ENCODE measurements at places on chromosomes 7 and 10. TPM values are rescaled to one million over a fixed set of nuclear protein-coding genes. Genes with fewer than 3 reads are reported as not detected.

DNA sequence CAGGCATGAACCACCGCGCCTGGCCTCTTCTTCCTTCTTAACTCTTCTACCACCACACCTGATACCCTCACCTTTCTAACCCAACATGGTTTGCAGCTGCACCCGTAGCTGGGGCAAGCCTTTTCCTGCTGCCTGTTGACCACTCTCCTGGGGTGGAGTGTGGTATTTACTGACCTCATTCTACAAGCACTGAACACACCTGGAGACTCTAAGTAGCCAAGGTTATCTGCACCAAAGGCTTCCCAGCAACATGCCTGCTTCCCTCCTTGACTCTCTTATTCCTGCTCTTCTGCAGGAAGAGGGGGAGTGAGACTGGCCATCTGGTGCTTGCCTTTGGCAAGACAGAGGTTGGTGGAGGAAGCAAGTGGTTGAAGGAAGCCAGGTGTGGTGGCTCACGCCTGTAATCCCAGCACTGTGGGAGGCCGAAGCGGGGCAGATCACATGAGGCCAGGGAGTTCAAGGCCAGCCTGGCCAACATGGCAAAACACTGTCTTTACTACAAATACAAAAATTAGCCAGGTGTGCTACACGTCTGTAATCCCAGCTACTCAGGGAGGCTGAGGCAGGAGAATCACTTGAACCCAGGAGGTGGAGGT lies 10.1 kb downstream of the ACTR1A start:
- H3K27ac ChIP-seq = no peak overlapping the region
- H3K27me3 ChIP-seq = no peaks in the 10 kb centered on the region

CLCN1 gene
- not detected for total RNA-seq

DNA sequence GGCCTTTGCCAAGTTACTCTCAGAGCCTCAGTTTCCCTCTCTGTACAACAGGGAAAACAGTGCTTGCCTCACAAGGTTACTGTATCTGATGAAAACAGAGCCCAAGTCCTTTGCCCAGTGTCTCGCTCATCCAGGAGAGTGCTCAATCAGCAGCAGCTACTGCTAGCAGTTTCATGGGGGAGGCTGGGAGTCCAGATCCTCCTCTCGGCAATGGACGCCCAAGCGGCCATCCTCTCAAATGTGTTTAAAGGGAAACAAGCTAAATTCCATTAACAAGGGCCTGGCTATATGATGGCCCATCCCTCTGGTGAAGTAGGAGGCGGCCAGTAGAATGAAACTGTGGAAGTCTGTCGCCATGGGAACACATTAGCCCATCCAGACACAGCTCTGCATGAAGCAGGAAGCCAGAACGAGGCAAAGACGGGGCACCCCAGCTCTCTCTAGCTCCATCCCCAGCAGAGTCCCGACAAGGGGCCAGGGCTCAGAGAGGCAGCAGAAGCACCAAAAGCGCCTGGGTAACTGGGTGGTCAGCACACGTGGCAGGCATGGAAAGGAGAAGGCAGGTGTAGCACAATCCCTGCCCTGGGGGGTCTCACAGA lies 35.2 kb downstream of the FAM53B start:
- H3K27ac ChIP-seq = peak overlapping the region; percentile 11
- DNase-seq = no peak
- no peak overlapping the region for H3K4me3 ChIP-seq
- H3K36me3 ChIP-seq = no peaks in the 10 kb centered on the region
- peaks cover 15% of the 10 kb centered on the region for H3K4me1 ChIP-seq
- H3K27me3 ChIP-seq = no peaks in the 10 kb centered on the region

LMOD2 gene
- not detected for total RNA-seq

GRCh38 chr10:83927166-83927565 lies 212.1 kb upstream of the GHITM start:
- no peak overlapping the region for H3K27ac ChIP-seq
- H3K27me3 ChIP-seq = no peaks in the 10 kb centered on the region
- no peaks in the 10 kb centered on the region for H3K36me3 ChIP-seq
- DNase-seq = no peak
- no peak overlapping the region for H3K4me3 ChIP-seq
- H3K4me1 ChIP-seq = no peaks in the 10 kb centered on the region

DNA sequence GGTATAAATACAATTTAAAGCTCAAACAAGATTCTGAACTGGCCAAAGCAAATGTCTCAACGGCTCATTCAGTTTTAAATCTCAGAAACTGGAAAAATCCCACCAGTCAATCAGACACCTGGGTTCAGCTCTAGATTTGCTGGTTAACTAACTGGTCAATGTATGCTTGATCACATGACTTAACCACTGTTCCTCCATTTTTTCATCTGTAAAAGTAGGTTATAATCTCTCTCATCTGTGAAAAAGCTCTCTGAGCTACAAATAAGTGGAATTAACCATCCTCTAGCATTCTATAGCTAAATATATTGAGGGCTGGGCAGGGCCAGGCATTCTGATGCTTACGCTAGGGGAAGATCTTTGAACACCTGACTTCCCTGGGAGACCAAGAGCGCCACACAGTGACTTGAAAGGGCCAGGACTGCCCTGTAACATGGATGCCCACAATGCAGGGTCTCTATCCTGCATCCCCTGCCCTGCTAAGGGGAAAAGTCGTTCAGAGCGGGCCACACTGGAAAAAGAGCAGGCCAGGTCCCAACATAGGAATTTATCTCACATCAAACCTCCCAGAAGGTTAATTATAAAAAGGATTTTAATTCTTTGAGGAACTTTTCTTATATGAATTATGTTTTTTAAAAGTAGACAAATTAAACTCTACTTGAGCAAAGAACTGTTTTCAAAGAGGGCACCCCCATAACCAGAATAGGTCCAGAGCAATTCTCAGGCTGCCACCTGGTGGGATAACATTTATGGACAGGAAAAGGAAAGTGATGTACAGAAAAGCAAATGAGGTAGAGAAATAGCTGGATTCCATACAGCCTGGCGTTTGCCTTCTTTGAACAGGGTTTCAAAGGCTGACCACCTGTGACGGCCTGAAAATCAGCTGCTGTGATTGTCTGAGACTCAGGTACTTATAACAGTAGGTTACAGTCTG lies 1.8 kb downstream of the RP9 start:
- H3K27me3 ChIP-seq = no peaks in the 10 kb centered on the region
- peaks cover 10% of the 10 kb centered on the region for H3K36me3 ChIP-seq
- peaks cover 14% of the 10 kb centered on the region for H3K4me1 ChIP-seq
- no peak for DNase-seq
- H3K27ac ChIP-seq = no peak overlapping the region

- no peak for DNase-seq
- no peaks in the 10 kb centered on the region for H3K27me3 ChIP-seq
- H3K36me3 ChIP-seq = no peaks in the 10 kb centered on the region
- H3K27ac ChIP-seq = no peak overlapping the region
Measured at GRCh38 chr7:36137754-36138153, 15.3 kb upstream of the EEPD1 start.

Measured in ascending aorta (tissue), 2 donors.